T-cell (primary cell): ENCODE measurements at places on chromosomes 16 and 17.
A peak's percentile ranks its signal among the peaks of the same experiment; 100 is the strongest.

- H3K4me3 ChIP-seq: no peak overlapping the region
- H3K4me1 ChIP-seq: no peaks in the 10 kb centered on the region
- no peak for DNase-seq
- H3K36me3 ChIP-seq: peaks cover 8% of the 10 kb centered on the region
- H3K27me3 ChIP-seq: no peaks in the 10 kb centered on the region
These were observed 20.0 kb downstream of the NUFIP2 start for GRCh38 chr17:29273924-29274323.

DNA sequence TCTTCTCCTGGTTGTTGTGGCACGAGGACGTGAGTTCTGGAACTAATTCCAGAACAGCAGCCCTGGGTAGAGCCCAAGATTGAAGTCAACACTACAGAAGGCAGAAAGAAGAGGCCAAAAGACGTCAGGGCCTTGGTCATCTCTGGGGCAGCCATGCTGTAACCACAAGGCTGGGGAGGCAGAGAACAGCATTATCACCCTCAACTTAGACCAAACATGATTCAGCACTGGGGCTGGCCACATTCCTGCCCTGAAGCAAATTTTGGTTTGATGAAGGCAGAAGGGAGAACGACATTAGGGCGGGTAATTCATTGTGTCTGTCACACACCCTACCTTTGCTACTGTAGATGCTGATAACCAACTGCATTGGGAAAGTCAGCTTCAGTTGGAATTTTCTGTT is 9.7 kb upstream of the ALOX15B start:
- H3K4me3 ChIP-seq: no peak overlapping the region
- H3K36me3 ChIP-seq: no peaks in the 10 kb centered on the region
- no peak for DNase-seq
- no peak overlapping the region for H3K27ac ChIP-seq
- peaks cover 37% of the 10 kb centered on the region for H3K27me3 ChIP-seq

DNA sequence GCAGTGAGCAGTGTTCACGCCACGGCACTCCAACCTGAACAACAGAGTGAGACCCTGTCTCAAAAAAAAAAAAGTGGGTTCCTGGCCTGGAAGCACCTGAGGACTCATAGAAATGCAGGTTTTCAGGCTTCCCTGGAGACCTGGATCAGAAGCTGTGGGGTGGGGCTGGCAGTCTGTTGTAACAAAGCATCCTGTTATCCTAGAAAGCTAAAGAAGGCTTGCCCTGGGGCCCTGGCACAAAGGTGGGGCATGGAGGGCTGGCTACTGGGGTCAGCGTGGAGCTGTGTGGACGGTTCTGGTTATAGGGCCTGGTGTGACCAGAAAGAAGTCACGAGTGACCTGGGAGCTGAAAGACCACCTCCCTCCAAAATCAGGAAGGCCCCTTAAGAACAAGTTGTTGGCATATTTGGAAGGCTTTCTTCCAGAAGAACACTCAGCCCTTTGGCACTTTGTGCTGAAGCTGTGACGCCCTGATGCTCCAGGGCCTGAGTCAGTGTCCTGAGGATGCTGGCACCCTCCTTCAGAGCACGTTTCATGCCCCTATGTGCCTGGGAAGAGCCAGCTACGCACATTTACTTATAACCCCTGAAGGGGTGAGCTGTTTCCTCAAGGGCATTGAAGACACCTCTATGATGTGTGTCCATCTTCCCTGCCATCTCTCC is 6.2 kb downstream of the CRISPLD2 start:
- H3K27ac ChIP-seq: no peak overlapping the region
- H3K4me1 ChIP-seq: no peaks in the 10 kb centered on the region
- peaks cover 70% of the 10 kb centered on the region for H3K27me3 ChIP-seq
- H3K36me3 ChIP-seq: no peaks in the 10 kb centered on the region

- no peak for DNase-seq
- H3K27me3 ChIP-seq: no peaks in the 10 kb centered on the region
- H3K4me1 ChIP-seq: no peaks in the 10 kb centered on the region
- no peak overlapping the region for H3K27ac ChIP-seq
- H3K36me3 ChIP-seq: peaks cover 5% of the 10 kb centered on the region
- H3K4me3 ChIP-seq: no peak overlapping the region
These were observed 26.6 kb upstream of the NAGLU start for GRCh38 chr17:42509409-42509808.

DNA sequence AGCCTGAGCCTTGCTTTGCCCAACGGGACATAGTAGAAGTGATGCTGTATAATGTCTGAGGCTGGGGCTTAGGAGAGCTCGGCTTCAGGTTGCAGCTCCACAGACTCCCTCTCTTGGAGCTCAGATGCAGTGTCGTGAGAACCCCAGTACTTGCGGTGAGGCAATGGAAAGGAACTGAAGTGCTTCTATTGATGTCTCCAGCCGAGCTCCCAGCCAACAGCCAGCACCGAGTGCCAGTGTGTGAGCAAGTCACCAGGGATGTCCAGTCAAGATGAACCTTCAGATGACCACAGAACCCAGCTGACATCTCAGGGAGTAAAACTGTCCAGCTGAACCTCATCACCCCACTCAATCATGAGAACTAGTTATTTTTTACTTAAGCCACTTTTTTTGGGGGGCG is 268.1 kb downstream of the IRF8 start:
- H3K27ac ChIP-seq: no peak overlapping the region
- H3K36me3 ChIP-seq: no peaks in the 10 kb centered on the region
- no peak for DNase-seq
- H3K4me3 ChIP-seq: no peak overlapping the region
- no peaks in the 10 kb centered on the region for H3K4me1 ChIP-seq

GRCh38 chr17:4908301-4908700 is 5.4 kb upstream of the CHRNE start:
- no peaks in the 10 kb centered on the region for H3K27me3 ChIP-seq
- peaks cover 8% of the 10 kb centered on the region for H3K4me1 ChIP-seq
- H3K36me3 ChIP-seq: no peaks in the 10 kb centered on the region
- no peak overlapping the region for H3K4me3 ChIP-seq

GRCh38 chr17:28508211-28508724 is 2.1 kb downstream of the FOXN1 start:
- H3K36me3 ChIP-seq: no peaks in the 10 kb centered on the region
- H3K27me3 ChIP-seq: peaks cover 74% of the 10 kb centered on the region
- no peaks in the 10 kb centered on the region for H3K4me1 ChIP-seq
- no peak overlapping the region for H3K4me3 ChIP-seq
- no peak overlapping the region for H3K27ac ChIP-seq

- H3K4me3 ChIP-seq: no peak overlapping the region
- no peak overlapping the region for H3K27ac ChIP-seq
- DNase-seq: no peak
- H3K27me3 ChIP-seq: no peaks in the 10 kb centered on the region
These were observed 100.3 kb downstream of the ZFHX3 start for GRCh38 chr16:72947379-72948237.

DNA sequence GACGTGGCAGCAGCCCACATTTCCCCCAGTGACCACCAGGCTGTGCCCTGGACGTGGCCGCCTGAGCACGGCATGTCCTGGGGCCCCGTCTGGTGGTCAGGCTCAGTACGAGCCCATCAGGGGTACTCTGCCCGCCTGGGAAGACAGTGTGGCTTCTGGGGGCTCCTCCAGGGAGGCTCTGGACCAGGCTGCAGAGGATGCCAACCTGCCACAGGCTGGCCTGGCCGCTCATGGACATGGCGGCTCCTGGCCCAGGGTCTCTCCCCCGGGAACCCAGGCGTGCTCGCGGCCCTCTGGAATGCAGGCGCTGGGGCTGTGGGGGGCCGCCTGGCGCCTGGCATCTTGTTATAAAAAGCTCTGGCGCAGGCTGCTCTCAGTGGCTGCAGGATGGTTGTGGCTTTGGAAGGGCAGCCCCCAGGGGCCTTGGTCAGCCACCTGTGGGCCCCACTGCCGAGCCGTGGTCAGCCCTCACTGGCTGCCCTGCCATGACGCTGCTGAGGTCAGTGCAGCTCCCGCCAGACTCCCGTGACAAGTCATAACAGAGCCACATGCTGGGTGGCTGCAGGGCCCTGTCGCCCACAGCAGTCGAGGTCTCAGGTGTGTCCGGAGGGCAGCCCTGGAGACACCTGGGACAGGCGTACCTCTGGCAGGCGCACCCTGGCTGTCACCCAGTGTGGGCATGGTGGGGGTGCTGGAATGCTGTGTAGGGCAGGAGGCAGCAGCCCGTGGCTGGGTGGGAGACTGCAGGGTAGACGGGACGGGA is 15.0 kb downstream of the CENPX start:
- no peak for DNase-seq
- no peaks in the 10 kb centered on the region for H3K36me3 ChIP-seq
- no peaks in the 10 kb centered on the region for H3K4me1 ChIP-seq
- no peak overlapping the region for H3K27ac ChIP-seq

DNA sequence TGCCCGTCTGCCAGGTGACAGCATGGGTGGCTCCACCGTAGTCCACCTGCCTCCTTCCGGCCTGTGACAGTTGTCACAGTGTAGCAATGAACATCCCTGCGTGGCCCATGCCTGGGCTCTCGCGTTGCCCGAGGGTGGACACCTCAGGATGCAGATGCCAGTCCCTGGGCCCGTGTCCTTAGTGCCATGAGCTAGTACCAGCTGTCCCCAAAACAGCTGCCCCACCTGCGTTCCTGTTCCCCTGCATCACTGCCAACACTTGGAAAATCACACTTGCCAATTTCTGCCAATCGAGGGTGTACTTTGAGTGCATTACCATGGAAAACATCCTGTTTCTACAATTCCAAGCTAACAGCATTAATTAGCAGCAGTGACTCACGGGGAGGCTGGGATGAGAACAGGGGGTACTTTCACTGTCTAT is 9.0 kb upstream of the C16orf95 start:
- H3K4me3 ChIP-seq: no peak overlapping the region
- no peak overlapping the region for H3K27ac ChIP-seq
- H3K27me3 ChIP-seq: no peaks in the 10 kb centered on the region
- DNase-seq: no peak

- H3K4me1 ChIP-seq: peaks cover 82% of the 10 kb centered on the region
- no peaks in the 10 kb centered on the region for H3K36me3 ChIP-seq
- H3K4me3 ChIP-seq: no peak overlapping the region
- H3K27ac ChIP-seq: no peak overlapping the region
These were observed 15.0 kb downstream of the TBKBP1 start for GRCh38 chr17:47708864-47709541.

DNA sequence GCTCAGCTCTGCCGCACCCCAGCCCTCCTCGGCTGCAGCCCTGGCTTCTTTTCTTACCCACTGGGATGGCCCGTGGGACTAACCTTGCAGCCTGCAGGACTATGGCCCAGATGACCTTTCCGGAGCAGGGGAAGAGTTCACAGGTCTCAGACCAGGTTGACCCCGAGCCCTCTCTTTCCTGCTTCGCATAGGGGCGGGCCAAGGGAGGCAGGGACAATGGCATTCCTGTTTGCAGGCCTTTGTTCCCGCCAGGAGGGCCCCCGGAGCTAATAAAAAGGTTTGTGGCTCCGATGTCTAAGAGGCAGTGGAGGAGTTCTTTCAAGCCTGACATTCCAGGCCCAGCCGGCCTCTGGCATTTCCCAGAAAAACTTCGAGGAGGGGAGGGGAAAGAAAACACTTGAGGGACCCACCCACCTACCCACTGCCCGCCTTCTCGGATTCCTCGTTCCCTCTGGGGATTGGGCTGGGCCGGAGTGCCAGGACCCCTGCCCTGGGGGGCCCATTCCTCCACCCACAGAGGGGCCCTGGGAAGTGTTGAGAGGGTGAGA is 5.8 kb upstream of the SOCS3 start:
- no peaks in the 10 kb centered on the region for H3K36me3 ChIP-seq
- no peak for DNase-seq
- no peaks in the 10 kb centered on the region for H3K27me3 ChIP-seq
- H3K4me1 ChIP-seq: no peaks in the 10 kb centered on the region
- no peak overlapping the region for H3K27ac ChIP-seq

GRCh38 chr16:66651965-66652364 is 44.6 kb downstream of the CMTM4 start:
- no peak overlapping the region for H3K4me3 ChIP-seq
- H3K36me3 ChIP-seq: no peaks in the 10 kb centered on the region
- peaks cover 17% of the 10 kb centered on the region for H3K27me3 ChIP-seq
- peaks cover 10% of the 10 kb centered on the region for H3K4me1 ChIP-seq

DNA sequence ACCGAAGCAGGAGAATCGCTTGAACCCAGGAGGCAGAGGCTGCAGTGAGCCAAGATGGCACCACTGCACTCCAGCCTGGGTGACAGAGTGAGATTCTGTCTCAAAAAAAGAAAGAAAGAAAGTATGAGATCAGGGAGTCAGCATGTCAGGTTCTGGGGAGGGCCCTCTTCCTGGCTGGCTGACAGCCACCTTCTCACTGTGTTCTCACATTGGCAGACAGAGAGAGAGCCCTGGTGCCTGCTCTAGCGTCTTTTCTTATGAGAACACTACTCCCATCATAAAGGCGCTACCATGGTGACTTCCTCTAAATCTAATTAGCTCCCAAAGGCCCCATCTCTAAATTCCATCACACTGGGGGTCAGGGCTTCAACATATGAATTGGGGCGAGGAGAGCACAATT is 27.6 kb upstream of the RBBP6 start:
- no peak overlapping the region for H3K27ac ChIP-seq
- H3K27me3 ChIP-seq: no peaks in the 10 kb centered on the region
- H3K36me3 ChIP-seq: no peaks in the 10 kb centered on the region
- no peak overlapping the region for H3K4me3 ChIP-seq

DNA sequence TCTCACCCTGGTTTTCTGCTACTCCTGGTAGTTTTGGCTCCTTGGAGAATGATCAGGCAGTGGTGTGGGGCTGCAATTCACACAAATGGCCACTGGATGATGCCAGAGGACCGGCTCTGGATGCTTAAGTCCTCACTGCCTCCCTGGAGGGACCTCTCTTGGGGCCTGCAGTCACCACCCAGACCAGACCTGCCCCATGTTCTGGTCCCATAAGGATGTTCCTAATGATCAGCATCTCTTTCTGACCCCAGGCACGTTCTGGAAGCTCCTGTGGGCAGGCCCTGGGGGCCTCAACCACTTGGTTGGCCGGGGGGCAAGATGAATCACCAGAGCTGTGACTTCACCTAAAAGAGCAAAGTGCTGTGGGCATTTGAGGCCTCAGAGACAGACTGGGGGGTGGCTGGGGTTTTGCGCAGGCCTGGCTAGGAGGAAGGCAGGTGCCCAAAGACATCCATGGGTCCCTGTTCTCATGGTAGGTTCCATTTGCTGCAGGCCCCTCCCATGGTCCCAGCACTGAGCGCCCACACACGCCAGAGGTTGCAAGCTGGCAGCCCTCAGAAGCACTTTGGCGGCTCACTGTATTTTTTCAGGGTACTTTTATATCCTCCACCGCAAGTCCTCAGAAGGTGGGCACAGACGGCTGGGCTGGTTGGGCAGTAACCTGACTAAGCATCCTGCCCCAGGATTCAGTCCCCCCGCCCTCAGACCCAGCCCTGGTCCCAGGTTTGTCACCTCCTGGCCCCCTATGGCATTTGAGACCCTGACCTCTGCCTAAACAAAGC is 53.2 kb downstream of the NT5M start:
- peak; percentile 44 for DNase-seq
- H3K27me3 ChIP-seq: no peaks in the 10 kb centered on the region
- no peaks in the 10 kb centered on the region for H3K4me1 ChIP-seq
- H3K27ac ChIP-seq: no peak overlapping the region
- H3K4me3 ChIP-seq: no peak overlapping the region

DNA sequence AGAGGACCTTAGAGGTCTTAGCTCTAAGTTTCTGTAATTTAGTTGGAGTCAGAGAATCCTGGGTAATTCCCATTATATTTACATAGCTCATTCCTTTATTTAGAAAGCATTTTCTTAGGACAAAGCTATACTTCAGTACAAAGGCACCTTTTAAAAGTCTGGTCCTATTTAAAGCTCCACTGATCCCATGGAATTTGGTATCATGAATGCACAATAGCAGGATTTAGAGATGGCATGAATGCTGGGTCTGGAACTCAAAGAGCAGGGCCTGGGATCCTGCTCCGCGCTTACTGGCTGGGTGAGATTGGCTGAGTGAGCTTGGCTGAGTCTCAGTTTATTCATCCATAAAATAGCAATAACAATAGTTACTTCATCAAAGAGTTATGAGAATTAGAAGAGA is 4.8 kb downstream of the KRT23 start:
- no peak for DNase-seq
- H3K4me3 ChIP-seq: no peak overlapping the region
- H3K36me3 ChIP-seq: no peaks in the 10 kb centered on the region
- H3K27me3 ChIP-seq: peaks cover 2% of the 10 kb centered on the region
- H3K27ac ChIP-seq: no peak overlapping the region
- H3K4me1 ChIP-seq: peaks cover 2% of the 10 kb centered on the region
